Activated T-cell treated with anti-CD3 and anti-CD28 coated beads, Interleukin-2, amount 50 U/mL, for 72 hours (primary cell): ENCODE measurements at places on chromosomes 11 and 22. TPM values are rescaled to one million over a fixed set of nuclear protein-coding genes. Genes with fewer than 3 reads are reported as not detected.

GRCh38 chr11:99865951-99866350, 821.1 kb upstream of the ARHGAP42 start:
- DNase-seq: no peak

- DNase-seq: no peak
These were observed 43.9 kb upstream of the SMIM38 start for GRCh38 chr11:69111624-69112542.

The CRYBB3 gene
- 0.77 TPM for total RNA-seq

DNA sequence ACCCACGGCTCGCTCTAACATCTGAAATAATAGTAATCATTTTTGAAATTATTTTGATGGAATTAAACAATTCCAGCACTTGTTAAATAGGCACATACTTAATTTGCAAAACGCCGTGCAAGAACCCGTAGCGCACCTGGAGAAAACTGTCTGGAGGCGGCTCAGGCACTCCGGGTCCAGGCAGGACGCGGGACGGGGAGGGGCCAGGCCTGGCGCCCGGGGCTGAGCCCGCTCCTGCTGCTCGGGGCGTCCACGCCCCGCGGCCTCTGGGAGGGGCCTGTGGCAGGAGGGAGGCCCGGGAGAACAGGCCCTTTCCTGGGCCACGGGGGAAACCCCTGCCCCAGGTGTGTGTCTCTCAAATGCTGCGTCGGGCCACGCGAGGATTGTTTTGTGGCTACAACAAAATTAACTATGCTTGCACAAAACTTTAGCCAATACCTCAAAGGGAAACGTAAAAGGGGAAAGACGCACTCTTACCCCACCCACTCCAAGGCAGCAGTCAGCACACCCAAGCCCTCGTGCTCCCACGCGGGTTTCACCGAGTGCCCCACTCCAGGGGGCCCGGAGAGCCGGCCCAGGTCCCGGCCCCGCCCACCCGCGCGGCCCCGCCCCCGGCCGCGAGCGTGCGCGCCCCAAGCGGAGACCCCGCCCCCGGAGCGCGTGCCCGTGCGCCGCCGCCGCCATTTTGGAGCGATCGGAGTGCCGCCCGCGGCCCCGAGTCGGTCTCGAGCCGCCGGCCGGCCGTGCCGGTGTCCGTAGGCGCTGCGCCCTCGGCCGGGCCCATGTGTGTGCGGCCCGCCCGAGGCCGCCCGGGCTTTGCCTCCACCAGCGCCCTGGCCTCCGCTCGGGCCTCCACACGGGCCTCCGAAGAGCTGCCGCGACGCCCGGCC, at the start of gene PPP6R2:
Gene PPP6R2 (plus strand): TSS at position 677 of the 890 bp plus-strand sequence. CDS start 50,582 bp downstream, outside the sequence.
- peak; percentile 95 for DNase-seq

GRCh38 chr22:20524004-20524481, 16.6 kb downstream of the MED15 start:
- DNase-seq: peak; percentile 43

GRCh38 chr11:92735039-92735438, 234.4 kb upstream of the MTNR1B start:
- no peak for DNase-seq

The RAB38 gene
- 6.3 TPM for total RNA-seq

The PAMR1 gene
- not detected for total RNA-seq

- no peak for DNase-seq
These were observed 29.9 kb upstream of the COMT start for GRCh38 chr22:19911540-19912270.

The TST gene
- total RNA-seq: 6.7 TPM

GRCh38 chr22:41826021-41826420, 6.9 kb upstream of the SREBF2 start:
- DNase-seq: no peak

- DNase-seq: no peak
These were observed 67.7 kb downstream of the SPON1 start for GRCh38 chr11:14029971-14030920.

- no peak for DNase-seq
These were observed at the start of gene SULT4A1 for GRCh38 chr22:43862074-43862881. Gene SULT4A1 (minus strand): TSS chr22:43862513. CDS start chr22:43862382, 131 bp downstream.

GRCh38 chr11:122709039-122709760, 53.7 kb downstream of the UBASH3B start:
- DNase-seq: no peak

The GSTT2B gene
- total RNA-seq: not detected

The PRR33 gene
- total RNA-seq: not detected

DNA sequence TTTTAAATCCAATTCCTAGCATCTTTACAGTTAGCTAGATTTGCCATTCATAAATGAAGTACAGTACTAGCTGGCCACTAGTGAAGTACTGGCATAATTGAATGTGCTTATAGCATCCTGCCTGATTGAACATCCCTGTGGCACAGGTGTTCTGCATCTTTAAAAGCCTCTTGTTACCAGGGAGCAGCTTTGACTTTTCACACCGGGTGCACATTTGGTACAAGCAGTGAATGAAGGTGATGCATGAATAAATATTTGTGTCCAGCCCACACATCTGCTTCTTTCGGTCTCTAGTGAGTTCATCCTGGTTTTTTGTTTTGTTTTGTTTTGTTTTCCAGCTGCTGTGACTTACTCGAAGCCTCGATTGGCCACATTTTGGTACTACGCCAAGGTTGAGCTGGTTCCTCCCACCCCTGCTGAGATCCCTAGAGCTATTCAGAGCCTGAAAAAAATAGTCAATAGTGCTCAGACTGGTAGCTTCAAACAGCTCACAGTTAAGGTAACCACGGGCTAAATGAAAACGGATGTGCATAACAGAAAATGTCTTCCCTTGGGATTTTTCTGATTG, 5.3 kb downstream of the ATP5MG start:
- no peak for DNase-seq

DNA sequence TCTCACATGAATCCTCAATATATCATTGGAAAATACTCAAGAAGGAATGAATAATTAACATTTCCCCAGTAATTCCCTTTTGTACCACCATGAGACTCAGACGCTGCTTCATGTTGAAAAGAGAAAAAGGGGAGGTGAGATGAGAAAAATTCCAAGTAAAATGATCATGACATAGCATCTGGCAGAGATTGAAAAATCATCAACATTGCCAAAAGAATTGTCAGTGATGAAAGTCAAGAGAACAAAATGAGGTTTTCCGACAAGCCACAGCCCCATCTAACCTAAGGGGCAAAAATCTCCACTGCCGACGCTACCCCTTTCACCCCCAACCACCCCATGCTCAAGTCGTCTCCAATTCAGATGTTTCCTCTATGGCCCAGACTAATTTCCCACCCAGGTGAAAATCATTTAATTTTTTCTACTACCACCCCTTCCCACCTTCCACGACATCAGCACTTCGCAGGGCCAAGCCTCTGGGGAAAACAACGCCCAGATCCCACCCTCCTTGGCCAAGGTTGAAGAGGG, 1.2 kb downstream of the RAB6A start:
- DNase-seq: no peak

DNA sequence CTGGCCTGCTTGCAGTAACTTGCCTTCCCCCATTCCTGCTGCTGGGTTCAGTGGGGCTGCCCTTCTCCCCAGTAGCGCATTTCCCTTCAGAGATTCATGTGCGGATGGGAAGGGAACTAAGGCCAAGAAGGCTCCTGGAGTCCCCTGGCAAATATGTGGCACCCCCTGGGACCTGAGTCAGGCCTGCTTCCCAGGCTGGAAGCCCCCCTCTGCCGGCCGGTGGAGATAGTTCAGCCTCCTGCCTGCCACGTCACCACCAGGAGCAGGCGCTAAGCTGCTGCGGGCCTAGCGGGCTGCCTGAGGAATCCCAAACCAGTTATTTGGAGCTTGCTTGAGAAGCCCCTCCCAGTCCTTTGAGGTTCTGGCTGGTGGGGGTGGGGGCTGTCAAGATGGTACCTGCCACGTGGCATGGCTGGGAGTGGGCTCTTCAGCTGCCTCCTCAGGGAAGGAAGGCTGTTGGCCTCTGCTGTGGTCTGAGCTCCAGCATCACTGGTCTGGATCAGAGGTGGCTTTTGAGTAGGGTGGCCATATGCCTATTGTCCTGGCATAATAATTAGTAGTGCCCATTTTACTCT, 2.0 kb downstream of the SERPINH1 start:
- DNase-seq: no peak

DNA sequence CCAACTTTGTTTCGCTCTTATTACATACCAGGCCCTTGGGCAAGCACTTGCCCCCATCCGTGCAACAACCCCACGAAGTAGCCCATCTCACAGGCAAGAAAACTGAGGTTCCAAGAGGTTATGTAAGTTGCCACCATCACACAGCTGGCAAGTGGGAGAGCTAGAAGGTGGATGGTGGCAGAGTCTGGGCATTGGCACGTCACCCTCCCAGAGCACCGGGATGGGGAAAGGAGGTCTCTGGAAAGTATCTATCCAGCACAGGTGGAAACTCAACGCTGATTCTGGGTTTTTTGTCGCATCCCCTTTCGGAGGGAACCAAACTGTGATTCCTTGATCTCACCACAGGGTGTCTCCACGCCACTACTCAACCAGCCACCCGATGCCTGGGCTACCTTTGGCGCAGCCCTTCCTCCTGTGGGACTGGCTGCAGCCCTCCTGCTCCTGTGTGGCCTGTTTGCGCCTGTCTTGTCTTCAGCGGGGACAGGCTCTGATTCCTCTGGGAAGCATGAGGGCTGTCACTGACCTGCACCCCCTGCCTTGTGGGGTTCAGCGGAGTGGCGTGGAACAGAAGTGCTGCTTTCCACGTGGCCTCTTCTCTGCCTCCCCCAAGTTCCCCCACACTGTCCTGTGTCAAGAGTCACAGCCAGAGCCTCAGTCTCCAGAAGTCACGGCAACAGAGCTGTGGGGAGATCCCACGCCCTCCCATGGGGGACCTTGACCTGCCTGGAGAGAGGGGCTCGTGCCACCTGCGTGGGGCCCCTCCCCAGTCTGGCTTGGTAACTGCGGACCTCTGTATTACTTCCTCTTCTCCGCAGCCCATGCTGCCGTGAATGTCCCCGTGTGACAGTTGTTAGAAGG, 34.4 kb upstream of the TRIM29 start:
- DNase-seq: peak; percentile 59

DNA sequence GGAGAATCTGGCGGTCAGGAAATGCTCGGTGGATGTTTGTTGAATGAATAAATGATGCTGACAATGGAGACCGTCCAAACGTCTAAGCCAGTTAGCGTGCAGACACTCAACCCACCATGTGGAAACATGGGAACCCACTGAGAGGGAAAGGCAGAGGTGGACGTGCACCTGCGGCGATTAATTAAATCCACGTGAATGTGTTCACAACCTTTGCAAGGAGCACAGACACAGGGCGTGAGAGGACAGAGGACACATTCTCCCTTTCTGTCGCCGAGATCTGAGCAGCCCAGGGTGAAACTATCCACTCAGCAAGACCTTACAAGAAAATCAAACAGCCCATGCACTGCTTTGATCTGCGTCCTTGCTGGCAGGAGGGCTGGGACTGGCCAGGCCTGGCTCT, 58.3 kb upstream of the LINC01488 start:
- DNase-seq: no peak

DNA sequence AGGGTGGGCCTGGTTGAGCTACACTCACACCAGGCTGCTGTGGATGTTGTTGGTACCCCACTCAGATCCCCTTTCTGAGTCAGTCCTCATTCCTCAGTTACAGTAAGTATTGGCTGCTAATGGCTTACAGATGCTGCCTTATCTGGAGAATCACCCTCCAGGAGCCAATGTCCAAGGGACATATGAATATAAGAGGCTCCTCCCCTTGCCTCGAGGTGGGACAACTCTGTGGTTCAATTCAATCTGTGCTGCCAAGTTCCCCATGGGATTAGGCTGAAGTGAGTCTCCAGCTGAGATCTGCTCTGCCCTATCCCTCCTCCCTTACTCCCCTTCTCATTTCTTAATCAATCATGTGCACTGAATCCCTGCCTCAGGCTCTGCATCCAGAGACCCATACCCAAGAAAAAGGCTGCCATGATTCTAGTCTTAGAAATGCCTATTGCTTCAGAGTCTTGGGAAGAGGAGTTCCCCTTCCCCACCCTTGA, 168.8 kb upstream of the SYT13 start:
- DNase-seq: no peak

DNA sequence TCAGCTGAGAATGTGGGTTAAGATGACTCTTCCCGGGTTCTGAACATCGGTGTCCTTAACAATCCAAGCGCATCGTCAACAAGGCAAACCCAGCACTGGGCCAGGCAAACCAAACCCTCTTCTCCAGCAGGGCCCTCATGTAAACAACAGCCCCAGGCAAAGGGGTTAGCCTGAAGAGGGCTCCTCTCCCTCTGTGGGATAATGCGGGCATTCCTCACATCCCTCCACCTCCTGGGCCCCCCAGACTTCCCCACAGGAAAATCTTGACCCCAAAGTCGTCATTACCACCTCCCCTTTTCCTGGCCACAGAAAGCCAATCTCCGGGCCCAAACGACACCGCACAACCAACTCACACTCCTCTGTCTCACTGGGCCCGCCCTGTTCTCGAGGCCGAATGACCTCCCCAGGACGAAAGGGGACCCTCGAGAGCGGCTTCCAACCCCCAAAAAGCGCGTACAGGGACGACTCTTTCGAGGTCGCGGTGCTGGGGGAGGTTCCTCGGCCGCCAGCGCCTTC, 566 bp downstream of the DDB1 start:
- peak; percentile 19 for DNase-seq

GRCh38 chr22:42176255-42176915, 45.8 kb upstream of the CYP2D6 start:
- no peak for DNase-seq

DNA sequence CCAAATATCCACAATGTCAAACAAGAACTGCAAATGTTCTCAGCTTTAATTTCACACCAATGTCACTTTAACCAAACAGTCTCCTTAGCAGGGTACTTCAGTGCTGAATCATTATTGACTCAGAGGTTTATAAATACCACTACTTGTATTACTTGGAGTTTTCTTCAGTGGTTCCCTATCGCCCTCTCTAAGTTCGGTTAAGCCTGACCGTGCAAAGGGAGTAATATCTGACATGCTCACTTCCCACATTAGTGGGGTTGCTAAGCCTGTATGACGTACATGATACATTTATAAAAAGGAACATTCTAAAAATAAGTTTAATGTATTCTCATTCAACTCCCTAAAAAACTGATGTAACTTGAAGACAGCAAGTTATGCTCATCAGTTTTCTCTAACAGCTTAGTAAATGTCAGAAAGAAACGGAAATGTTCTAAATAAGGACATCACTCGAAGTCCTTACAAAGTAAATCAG, 93.1 kb upstream of the ZC3H12C start:
- DNase-seq: peak; percentile 3

- DNase-seq: peak; percentile 33
These were observed 8.5 kb upstream of the CHRDL2 start for GRCh38 chr11:74739546-74740270.

GRCh38 chr11:30485222-30485621, 100.9 kb downstream of the MPPED2 start:
- DNase-seq: no peak

DNA sequence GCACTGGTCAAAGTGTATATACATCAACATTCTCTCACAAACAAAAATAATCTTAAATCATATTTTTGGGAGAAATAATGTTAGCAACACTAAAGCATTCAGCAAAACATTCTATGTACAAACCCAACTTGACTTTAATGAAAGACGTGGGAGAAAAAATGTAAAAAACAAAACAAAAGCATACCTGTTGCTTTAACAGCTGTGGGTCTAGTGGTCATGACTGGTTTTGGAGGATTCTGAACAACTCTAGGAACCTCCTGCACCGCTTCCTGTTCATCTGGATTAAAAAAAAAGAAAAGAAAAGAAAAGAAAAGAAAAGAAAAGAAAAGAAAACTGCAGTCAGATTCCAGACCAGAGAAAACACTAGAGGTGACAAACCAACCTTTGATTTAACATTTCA, 2.1 kb downstream of the FNBP4 start:
- DNase-seq: no peak
